ENCODE measurements at places on chromosomes 3 and 15.

- no peaks in the 10 kb centered on the region for H3K4me1 ChIP-seq
- no peaks in the 10 kb centered on the region for H3K36me3 ChIP-seq
- H3K27ac ChIP-seq: no peak overlapping the region
- H3K4me3 ChIP-seq: no peak overlapping the region
These were observed 29.1 kb upstream of the LMCD1 start for GRCh38 chr3:8472549-8472948.

- H3K4me3 ChIP-seq: peak overlapping the region; percentile 60
- H3K27me3 ChIP-seq: no peaks in the 10 kb centered on the region
- DNase-seq: no peak
These were observed 1.0 kb upstream of the MELTF start for GRCh38 chr3:197030379-197031314.

- peaks cover 10% of the 10 kb centered on the region for H3K27me3 ChIP-seq
- H3K36me3 ChIP-seq: no peaks in the 10 kb centered on the region
- DNase-seq: no peak
- H3K4me3 ChIP-seq: no peak overlapping the region
- H3K27ac ChIP-seq: no peak overlapping the region
These were observed 63.6 kb downstream of the RYR3 start for GRCh38 chr15:33374226-33374914.

GRCh38 chr3:72413228-72413627, 435.0 kb downstream of the SHQ1 start:
- H3K4me3 ChIP-seq: no peak overlapping the region
- H3K27ac ChIP-seq: no peak overlapping the region
- no peak for DNase-seq
- peaks cover 66% of the 10 kb centered on the region for H3K4me1 ChIP-seq
- no peaks in the 10 kb centered on the region for H3K36me3 ChIP-seq

GRCh38 chr3:156642750-156643728, 31.4 kb upstream of the TIPARP start:
- H3K27ac ChIP-seq: peak overlapping the region; percentile 25
- H3K4me3 ChIP-seq: peak overlapping the region; percentile 3
- H3K4me1 ChIP-seq: peaks cover 3% of the 10 kb centered on the region
- H3K36me3 ChIP-seq: no peaks in the 10 kb centered on the region
- no peak for DNase-seq

DNA sequence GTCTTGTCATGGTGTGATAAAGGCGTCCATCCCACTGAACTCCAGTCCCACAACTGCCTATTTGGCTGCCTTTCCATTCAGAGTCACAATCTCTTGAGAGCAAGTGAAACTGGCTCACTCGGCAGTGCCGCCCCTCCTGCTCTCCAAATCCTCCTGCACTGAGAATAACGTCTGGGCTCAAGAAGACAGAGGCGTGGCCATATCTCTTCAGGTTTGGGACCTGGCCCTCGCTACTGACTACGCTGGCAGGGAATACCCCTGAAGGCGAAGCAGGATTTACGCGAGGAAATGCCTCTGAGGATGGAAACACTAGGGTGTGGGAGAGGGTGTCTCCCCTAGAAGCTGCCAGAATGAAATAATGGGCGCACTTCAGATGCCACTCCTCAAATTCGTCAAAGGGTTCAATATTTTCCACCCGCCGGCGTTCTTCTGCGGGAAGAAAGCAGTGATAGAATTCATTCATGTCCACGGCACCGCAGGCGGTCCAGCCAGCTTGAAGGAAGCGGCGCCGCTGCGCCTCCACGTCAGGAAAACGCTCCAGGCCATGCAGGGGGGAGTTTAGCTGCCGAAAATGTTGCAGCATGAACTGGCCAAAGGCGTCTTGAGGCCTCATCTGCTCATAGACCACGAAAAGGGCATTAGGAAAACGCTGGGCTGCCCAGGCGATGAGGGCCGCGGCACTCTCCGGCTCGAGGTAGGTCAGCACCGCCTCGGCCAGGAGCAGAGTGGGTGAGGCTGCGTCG, 985 bp downstream of the LCMT2 start:
- DNase-seq: no peak
- peaks cover 26% of the 10 kb centered on the region for H3K36me3 ChIP-seq

- H3K27ac ChIP-seq: no peak overlapping the region
- H3K27me3 ChIP-seq: peaks cover 8% of the 10 kb centered on the region
- H3K4me3 ChIP-seq: no peak overlapping the region
- DNase-seq: no peak
- no peaks in the 10 kb centered on the region for H3K4me1 ChIP-seq
These were observed 76.6 kb upstream of the CPOX start for GRCh38 chr3:98670020-98670419.

DNA sequence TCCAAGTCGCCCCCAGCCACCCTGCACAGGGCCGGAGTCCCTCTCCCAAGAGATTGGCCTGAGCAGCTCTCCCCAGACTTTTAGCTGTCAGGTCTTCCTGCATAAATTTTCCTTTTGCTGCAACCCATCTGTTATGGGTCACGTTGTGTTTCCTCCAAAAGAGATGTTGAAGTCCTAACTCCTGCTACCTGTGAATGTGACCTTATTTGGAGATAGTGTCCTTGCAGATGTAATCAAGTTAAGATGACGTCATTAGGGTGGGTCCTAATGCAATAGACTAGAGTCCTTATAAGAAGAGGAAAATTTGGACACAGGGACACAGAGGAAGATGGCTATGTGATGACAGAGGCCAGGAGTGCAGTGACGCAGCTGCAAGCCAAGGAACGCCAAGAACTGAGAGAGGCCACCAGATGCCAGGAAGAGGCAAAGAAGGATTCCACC, 13.2 kb upstream of the SLC6A6 start:
- no peak for DNase-seq
- H3K4me1 ChIP-seq: no peaks in the 10 kb centered on the region
- no peaks in the 10 kb centered on the region for H3K27me3 ChIP-seq
- no peaks in the 10 kb centered on the region for H3K36me3 ChIP-seq
- no peak overlapping the region for H3K4me3 ChIP-seq

GRCh38 chr15:74631935-74632560, 16.4 kb downstream of the CLK3 start:
- H3K4me1 ChIP-seq: peaks cover 8% of the 10 kb centered on the region
- H3K27me3 ChIP-seq: no peaks in the 10 kb centered on the region
- H3K4me3 ChIP-seq: no peak overlapping the region
- H3K27ac ChIP-seq: no peak overlapping the region
- DNase-seq: peak; percentile 52
- H3K36me3 ChIP-seq: peaks cover 50% of the 10 kb centered on the region

DNA sequence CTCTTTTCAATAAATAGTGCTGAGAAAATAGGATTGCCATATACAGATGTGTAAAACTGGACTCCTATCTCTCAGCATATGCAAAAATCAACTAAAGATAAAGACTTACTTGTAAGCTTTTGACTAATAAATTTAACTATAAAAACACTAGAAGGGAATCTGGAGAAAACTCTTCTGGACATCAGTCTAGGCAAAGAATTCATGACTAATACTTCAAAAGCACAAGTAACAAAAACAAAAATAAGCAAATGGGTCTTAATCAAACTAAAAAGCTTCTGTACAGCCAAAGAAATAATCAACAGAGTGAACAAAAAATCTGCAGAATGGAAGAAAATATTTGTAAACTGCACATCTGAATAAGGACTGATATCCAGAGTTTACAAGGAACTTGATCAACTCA, 1122.2 kb downstream of the TBL1XR1 start:
- no peaks in the 10 kb centered on the region for H3K27me3 ChIP-seq
- H3K36me3 ChIP-seq: no peaks in the 10 kb centered on the region
- H3K4me3 ChIP-seq: no peak overlapping the region
- DNase-seq: no peak

DNA sequence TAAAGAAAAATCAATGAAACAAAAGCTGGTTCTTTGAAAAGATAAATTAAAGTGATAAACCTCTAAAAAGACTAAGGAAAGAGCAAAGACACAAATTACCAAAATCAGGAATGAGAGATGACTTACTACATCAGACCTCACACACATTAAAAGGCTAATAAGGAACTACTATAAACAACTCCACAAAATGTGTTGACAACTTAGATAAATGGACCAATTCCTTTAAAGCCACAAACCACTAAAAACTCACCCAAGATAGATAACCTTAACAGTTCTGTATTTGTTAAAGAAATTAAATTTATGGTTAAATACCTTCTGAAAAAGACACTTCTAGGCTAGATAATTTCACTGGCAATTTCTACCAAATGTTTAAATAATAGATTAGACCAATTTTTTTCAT, 170.4 kb downstream of the SMAD6 start:
- no peak overlapping the region for H3K4me3 ChIP-seq
- no peaks in the 10 kb centered on the region for H3K36me3 ChIP-seq
- DNase-seq: no peak
- peaks cover 65% of the 10 kb centered on the region for H3K27me3 ChIP-seq
- H3K4me1 ChIP-seq: no peaks in the 10 kb centered on the region

GRCh38 chr3:53253707-53254508, 1.9 kb downstream of the TKT start:
- DNase-seq: no peak
- peak overlapping the region; percentile 89 for H3K4me3 ChIP-seq
- peaks cover 3% of the 10 kb centered on the region for H3K36me3 ChIP-seq
- H3K4me1 ChIP-seq: peaks cover 42% of the 10 kb centered on the region
- H3K27me3 ChIP-seq: no peaks in the 10 kb centered on the region

- no peak for DNase-seq
- H3K27ac ChIP-seq: no peak overlapping the region
- H3K27me3 ChIP-seq: no peaks in the 10 kb centered on the region
- no peak overlapping the region for H3K4me3 ChIP-seq
- peaks cover 32% of the 10 kb centered on the region for H3K4me1 ChIP-seq
These were observed 2.8 kb downstream of the CHCHD4 start for GRCh38 chr3:14121859-14122258.

DNA sequence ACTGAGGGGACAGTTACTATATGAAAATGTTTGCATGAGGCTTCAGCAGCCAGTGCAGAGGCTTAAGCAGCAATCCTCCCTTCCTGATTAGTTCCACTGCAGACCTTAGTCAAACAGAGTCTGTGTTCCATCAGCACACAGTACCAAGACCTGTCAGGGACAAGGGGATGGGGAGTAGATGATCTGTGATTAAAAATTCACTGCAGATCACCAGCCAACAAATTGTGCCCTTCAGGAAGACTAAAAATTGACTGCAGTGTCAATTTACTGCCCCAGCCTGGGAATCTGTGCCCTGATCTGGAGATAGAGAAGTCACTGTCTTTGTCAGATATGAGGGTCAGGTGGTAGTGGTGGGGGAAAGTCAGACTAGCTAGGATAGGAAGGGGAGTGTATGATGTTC, 13.8 kb upstream of the NMNAT3 start:
- H3K4me3 ChIP-seq: no peak overlapping the region
- H3K27ac ChIP-seq: no peak overlapping the region
- DNase-seq: no peak

DNA sequence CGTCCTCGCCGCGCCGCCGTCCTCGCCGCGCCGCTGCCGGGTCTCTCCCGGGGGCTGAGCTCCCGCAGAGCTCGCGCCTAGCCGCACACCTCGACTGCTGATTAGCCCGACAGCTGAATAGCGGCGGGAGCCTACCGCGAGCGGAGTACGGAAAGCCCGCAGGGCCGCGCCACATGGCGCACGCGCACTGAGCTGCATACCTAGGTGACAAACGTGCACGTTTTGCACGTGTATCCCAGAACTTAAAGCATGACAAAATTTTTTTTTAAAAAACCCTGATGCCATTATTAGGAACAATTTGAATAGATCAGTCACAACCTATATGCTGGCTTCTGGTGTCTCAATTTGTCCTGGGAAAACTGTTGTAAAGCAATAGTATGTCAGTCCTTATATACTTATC, at the start of gene GOLGA8A:
Gene GOLGA8A, minus strand, starts transcription at position 122 of the 400 bp plus-strand sequence. CDS start 48,117 bp downstream, outside the sequence.
- H3K4me1 ChIP-seq: peaks cover 24% of the 10 kb centered on the region
- peak within 1 kb of the TSS; percentile 88 for H3K27ac ChIP-seq
- peak within 1 kb of the TSS; percentile 92 for H3K4me3 ChIP-seq
- DNase-seq: peak; percentile 71
- H3K27me3 ChIP-seq: no peaks in the 10 kb centered on the region
- peaks cover 17% of the 10 kb centered on the region for H3K36me3 ChIP-seq

DNA sequence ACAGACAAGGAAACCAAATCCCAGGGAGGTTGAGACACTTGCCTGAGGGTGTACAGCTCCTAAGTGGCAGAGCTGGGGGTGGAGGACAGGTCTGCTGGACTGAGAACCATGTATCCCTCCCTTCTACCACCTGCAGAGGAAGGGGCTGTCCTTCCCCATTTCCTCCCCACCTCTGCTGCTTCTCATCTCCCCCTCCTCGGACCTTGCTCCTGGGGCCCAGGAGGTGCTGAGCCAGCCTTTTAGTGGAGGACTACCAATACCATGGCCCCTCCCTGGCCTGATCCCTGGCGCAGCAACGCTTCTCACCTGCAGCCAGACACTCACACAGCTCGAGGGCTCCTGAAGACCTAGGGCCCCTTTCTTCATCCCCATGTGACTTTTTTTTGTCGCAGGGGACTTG, 50.4 kb downstream of the IDH2 start:
- DNase-seq: no peak
- H3K27me3 ChIP-seq: no peaks in the 10 kb centered on the region
- H3K4me1 ChIP-seq: peaks cover 22% of the 10 kb centered on the region
- H3K36me3 ChIP-seq: peaks cover 3% of the 10 kb centered on the region

- DNase-seq: no peak
- peaks cover 27% of the 10 kb centered on the region for H3K27me3 ChIP-seq
- no peak overlapping the region for H3K27ac ChIP-seq
These were observed 42.9 kb downstream of the CTDSPL start for GRCh38 chr3:37904601-37905000.

GRCh38 chr3:115341208-115341607, 194.1 kb upstream of the ZBTB20 start:
- no peaks in the 10 kb centered on the region for H3K36me3 ChIP-seq
- no peaks in the 10 kb centered on the region for H3K27me3 ChIP-seq
- no peak overlapping the region for H3K4me3 ChIP-seq

- H3K4me1 ChIP-seq: peaks cover 2% of the 10 kb centered on the region
- H3K27ac ChIP-seq: no peak overlapping the region
- no peak overlapping the region for H3K4me3 ChIP-seq
These were observed 66.4 kb upstream of the NR2E3 start for GRCh38 chr15:71743861-71744382.

DNA sequence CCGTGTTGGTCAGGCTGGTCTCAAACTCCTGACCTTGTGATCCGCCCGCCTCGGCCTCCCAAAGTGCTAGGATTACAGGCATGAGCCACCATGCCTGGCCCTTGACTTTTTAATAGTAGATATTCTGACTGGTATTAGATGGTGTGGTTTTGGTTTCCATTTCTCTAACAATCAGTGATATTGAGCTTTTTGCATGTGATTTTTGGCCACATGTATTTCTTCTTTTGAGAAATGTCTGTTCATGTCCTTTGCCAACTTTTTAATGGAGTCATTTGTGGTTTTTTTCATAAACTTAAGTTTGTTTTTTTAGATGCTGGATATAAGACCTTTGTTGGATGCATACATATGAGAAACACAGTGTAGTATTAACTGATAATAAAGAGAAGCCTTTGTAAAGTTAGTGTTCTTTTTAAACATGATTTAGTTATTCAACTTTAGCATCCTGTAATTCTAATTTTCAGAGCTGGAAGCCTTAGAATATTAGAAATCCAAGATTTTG, 280.8 kb downstream of the RBMS3 start:
- H3K36me3 ChIP-seq: no peaks in the 10 kb centered on the region
- no peak overlapping the region for H3K27ac ChIP-seq
- no peak for DNase-seq
- no peak overlapping the region for H3K4me3 ChIP-seq

Measured in effector memory CD8-positive, alpha-beta T cell (primary cell).